ENCODE measurements at places on chromosomes 1 and 21.

DNA sequence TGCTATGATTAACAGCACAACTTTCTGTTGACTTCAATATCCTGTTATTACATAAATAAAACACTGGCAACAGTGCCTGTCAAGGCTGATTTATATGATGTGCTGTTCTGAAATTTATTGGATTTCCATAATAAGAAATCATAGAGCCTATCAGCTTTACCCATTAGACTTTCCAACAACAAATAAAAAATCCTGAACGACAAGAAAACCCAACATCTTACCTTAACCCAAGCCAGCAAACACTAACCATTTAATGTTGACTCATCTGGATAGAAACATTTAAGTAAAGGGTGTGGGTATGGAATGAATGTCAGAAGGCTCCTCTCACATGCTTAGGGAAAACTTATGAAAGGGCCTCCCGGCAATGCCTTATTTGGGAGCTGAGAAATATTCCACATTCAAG is 165.1 kb downstream of the SLC45A1 start:
- DNase-seq, result no peak

DNA sequence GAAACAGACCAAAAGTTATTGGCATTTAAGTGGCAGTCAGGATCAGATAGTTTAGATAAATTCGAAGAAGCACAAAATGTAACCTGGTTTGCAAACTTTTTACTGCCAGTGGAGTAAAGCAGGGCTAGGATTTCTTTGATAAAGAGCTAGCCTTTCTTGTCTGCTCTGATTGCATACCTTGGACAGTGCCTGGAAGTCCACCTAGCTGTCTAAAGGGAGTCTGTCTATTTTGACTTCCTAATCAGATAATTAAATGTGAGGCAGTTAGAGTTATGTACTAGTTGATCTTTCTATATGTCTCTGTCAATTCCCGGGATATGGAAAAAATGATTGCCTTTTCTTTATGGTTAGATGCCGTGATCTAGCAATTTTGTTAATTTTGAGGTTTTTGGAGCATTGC is 4.1 kb downstream of the GPSM2 start:
- DNase-seq, result no peak

DNA sequence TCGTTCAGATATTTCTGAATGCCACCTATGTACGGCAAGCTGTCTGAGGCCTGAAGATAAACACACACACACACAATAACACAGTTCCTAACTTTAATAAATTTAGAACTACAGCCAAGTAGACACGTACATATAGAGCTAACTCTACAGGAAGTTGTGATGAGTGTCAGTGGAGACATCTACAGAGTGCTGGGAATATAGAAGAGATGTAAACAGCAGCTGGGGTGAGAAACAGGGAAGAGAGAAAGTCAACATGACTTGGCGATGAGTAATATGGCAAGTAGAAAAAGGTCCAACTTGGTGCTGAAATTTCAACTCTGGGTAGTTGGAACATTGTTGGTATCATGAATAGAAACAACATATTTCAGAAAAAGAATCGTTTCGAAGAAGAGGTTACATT is 206.5 kb downstream of the ZP4 start:
- no peak for DNase-seq

- no peak for DNase-seq
These were observed 525.0 kb downstream of the MATN1 start for GRCh38 chr1:30198451-30198760.

GRCh38 chr1:7300893-7301663 is 470.0 kb upstream of the VAMP3 start:
- no peak for DNase-seq

DNA sequence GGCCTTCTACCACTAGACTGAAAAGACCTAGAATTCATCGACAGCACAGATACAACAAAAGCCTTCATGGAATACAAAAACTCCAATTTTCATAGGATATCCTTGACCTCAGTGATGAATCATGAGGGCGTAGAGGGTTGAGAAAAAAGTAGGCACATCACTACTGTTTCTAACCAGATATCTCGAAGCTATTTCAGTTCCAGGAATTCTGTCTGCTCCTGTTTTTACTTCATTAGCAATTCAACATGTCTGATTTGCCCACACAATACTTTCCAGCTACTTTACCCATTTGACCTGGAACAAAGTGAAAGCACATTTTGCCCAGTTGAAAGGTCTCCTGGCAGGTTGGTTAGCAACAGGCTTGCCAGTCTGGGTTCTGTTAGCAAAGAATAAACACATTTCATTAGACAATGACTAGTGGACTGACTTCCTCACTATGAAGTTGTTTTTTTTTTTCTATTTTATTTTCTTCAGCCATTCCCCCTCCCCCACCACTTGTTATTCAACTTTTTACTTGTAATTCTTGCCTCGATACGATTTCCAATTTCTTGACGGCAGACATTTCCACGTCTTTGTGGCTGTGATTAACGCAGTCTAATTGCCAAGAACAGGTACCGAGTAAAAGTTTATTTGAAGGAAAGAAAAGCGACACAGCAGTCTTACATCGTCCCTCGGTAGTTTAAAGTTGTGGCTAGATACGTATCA is 4.0 kb upstream of the ZBTB18 start:
- DNase-seq, result peak; percentile 24

- DNase-seq, result no peak
These were observed 522.9 kb downstream of the KIF26B start for GRCh38 chr1:245677461-245678240.

DNA sequence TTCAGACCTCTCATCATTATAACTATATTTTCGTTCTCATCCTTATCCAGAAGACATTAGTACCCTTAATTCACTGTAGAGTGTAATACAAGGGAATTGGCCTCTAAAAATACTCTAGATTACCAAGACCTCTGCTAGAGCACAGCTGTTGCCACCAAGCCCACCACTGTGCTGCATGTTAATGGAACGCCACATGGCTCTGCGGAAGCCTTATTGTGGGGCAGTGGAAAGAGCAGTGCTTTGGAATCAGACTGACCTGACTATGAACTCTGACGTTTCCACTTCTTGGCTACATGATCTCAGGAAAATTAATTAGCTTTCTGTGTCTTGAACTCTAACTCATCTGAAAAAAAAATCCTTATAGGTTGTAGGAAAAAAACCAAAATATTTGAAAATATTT is 222.1 kb downstream of the LMX1A start:
- no peak for DNase-seq

- no peak for DNase-seq
These were observed 309.5 kb downstream of the PCP4 start for GRCh38 chr21:40176724-40177123.

- DNase-seq, result no peak
These were observed 2.4 kb downstream of the S100A5 start for GRCh38 chr1:153538315-153538821.

- DNase-seq, result no peak
These were observed 353.8 kb upstream of the PTBP2 start for GRCh38 chr1:96367791-96368190.

DNA sequence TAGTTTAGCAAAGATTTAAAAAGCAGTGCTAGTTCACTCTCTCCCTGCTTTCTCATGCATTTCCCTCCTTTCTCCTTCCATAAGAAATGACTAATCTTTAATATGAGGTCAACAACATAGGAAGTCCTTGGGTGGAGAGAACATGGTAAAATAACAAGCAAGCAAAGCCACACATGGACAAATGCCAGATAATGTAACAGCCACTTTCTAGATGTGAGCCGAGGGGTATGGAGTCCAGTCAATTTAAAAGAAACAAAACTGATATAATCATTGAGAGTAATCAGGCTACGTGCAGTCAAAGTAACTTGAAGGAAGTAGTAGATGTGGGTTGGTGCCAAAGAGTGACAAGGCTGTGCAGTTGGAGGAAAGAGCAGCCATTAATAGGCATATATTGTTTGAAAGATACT is 69.6 kb downstream of the DUSP10 start:
- no peak for DNase-seq

- no peak for DNase-seq
These were observed 6.7 kb downstream of the SLFNL1 start for GRCh38 chr1:41014871-41015270.

- no peak for DNase-seq
These were observed 466.1 kb downstream of the KCNT2 start for GRCh38 chr1:196142111-196142640.

- DNase-seq, result no peak
These were observed 560.5 kb upstream of the NR5A2 start for GRCh38 chr1:199466961-199467360.

DNA sequence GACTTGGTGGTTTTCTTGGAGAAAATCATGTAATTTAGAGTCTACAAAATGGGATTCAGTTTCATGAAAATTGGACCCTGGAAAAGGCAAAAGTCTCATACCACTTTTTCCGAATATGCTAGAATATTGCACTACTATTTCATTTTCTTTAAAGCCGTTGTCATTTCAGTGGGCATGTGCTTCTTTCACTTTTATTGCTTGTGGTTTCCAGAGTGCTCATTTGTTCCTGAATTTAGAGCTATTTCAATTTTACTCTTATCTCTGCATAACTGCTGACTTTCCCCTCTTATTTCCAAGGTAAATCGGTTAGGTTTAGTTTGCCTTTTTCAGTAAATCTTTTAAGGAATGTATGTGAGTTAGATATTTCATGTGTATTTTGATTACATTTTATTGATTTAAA is 11.6 kb downstream of the HHAT start:
- no peak for DNase-seq

GRCh38 chr1:4397196-4397595 is 257.2 kb upstream of the AJAP1 start:
- DNase-seq, result no peak

- DNase-seq, result no peak
These were observed 497.3 kb downstream of the NEGR1 start for GRCh38 chr1:71785000-71785399.

- DNase-seq, result no peak
These were observed 115.3 kb downstream of the C1orf21 start for GRCh38 chr1:184502161-184502560.

DNA sequence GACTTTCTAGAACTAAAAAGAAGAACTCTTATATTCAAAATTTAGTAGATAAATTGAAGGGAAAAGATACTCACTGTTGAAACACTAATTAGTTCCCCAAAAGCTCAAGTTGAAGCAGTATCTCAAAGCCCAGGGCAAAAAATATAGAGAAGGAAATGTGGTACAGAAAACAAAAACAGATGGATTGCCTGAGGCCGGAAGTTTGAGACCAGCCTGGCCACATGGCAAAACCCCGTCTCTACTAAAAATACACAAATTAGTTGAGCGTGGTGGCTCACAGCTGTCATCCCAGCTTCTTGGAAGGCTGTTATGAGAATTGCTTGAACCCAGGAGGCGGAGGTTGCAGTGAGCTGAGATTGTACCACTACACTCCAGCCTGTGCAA is 36.0 kb downstream of the FAM177B start:
- no peak for DNase-seq

DNA sequence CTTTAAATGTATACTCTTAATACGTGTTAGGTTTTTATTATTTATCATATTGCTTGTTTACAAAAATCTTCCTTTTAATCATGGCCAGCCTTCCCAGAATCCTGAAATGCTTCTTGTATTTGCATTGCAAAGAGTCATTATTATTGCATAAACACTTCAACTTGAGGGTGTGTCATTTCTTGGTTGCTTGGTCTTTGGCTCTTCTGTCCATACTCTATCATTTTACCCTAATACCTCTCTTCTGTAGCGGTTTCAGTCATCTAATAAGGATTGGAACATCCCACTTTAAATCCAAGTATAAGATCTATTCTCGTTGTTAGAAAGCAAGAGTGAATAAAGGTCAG is 200.6 kb upstream of the CACYBP start:
- DNase-seq, result no peak

GRCh38 chr1:204435872-204436271 is 24.3 kb upstream of the PPP1R15B start:
- DNase-seq, result no peak
